Stimulated activated CD8-positive, alpha-beta memory T cell treated with anti-CD3 and anti-CD28 coated beads, Interleukin-12 subunit alpha, Interleukin-12 subunit beta, amount 100 ng/mL, for 1 hour (primary cell): ENCODE measurements at places on chromosomes 5 and 9.
A peak's percentile ranks its signal among the peaks of the same experiment; 100 is the strongest.

GRCh38 chr9:114561771-114562170 lies 25.8 kb upstream of the ATP6V1G1 start:
- DNase-seq: no peak

DNA sequence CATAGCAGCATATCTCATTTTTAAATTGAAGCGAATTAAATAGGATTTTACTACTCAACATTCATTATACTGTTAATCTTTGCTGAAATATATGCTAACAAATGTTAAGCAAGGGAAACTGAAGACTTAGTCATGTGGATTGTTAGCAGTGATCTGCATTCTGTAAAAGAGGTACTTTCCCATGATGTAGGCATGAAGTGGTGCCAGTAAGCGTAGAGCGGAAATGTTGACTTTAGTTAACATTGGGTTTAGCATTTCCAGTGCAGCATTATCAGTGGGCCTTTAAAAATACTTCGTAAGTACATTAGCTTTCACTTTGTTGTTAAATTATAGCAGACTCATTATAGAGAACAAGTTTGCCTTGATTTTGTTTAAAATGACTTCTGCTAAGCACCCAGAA lies 130.3 kb downstream of the CDC42SE2 start:
- peak; percentile 27 for DNase-seq

GRCh38 chr5:74471875-74472274 lies 168.7 kb downstream of the ENC1 start:
- DNase-seq: no peak

DNA sequence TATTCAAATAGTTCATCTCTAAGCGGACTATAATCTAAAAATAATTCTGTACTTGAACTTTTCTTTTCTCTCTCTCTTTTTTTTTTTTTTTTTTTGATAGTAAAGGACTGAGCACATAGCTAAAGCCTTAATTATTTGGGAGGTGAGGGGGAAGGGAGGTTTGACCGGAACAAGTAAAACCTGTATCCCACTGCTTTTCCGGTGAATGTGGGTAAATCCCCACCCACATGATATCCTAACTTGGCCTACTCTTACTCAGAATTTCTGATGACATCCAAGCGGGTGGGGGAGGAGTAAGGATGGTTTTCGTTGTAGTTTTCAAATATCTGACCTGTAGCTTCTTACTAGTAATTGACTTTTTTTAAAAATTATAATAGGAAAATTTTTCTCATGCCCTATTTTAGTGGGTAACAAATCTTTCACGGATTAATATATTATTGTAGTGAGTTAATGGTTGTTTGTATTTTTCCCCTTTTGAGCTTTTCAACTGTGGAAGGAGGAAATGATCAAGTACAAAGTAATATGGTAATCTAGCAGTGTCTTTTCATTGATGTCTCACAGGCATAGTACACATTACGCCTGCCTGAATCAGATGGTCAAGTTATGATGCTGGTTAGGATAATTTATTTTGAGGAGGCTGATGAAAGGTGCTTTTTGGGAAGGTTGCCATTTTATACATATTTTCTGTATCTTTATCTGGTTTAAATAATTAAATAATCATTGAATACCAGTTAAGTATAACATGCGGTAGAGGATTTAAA lies 2.2 kb upstream of the ELL2 start:
- DNase-seq: no peak

DNA sequence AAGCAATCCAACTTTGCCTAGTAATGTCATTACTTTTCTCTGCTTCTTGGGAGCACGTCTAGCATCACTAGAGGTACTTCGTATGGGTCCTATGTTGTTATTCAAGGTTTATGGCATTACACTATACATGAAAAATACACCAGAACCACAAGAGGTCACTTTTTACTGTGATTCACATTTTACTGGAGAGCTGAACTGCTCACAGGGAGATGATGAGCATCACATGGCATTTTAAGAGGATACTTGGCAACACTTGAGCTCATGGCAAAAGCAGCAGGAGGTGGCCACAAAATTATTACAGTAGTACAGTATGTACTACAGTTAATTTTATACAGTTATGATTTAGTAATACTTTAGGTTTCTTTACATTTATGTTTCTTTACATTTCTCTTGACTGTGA lies 223.4 kb downstream of the PARP8 start:
- DNase-seq: no peak

DNA sequence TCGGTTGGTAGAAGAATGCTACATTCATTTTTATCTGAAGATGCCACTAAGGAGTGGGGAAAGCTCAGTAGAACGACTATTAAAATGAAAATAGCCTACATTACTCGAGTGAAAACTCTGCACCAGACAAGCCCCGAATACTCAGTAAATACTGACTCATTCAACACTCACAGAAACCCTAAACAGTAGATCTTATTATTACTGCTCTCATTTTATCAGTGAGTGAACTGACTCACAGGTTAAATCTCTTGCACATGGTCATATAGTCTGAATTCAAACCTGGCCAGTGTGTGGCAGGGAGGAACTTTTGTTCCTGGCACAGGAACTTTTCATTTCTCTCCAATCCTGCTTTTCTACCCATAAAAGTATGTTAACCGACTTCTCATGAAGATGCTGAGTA lies 9.6 kb upstream of the PAPPA start:
- no peak for DNase-seq

GRCh38 chr5:3590967-3591900 lies 4.4 kb upstream of the IRX1 start:
- DNase-seq: no peak

DNA sequence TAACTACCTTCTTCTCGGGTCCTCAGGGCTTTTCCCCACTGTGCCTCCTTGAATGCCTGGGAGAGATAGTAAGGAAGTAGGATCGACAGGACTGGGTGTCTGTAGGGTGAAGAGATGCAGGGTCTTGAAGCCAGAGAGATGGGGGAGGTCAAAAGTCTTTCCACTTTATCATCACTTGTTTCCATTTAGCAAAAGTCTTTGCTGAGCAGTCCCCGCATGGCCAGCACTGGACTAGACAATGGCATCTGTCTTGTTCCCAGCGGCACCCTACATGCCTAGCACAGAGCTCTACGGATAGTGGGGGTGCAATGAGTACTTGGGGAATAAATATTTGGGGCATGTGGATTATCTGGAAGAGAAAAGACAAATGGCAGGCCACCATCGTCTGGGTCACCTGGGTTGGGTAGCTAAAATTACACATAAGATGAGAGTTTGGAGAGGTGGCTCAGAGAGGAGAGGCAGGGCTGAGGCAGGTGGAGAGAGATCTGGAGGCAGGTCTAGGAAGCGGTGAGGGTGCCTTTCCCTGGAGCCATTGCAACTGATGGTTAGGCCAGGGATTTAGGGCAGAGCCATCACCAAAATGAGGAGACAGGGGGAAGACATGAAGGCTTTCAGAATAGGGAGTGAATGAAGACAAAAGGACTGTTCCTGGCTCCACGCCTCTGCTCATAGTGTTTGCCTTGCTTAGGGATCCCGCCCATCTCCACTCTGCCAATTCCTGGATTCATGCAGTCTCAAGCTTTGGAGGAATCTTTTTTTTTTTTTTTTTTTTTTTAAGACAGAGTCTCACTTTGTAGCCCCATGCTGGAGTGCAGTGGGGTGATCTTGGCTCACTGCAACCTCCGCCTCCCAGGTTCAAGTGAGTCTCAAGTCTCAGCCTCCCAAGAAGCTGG lies 250.8 kb upstream of the KLF4 start:
- DNase-seq: no peak

GRCh38 chr9:84779883-84780282 lies 110.4 kb downstream of the NTRK2 start:
- no peak for DNase-seq

DNA sequence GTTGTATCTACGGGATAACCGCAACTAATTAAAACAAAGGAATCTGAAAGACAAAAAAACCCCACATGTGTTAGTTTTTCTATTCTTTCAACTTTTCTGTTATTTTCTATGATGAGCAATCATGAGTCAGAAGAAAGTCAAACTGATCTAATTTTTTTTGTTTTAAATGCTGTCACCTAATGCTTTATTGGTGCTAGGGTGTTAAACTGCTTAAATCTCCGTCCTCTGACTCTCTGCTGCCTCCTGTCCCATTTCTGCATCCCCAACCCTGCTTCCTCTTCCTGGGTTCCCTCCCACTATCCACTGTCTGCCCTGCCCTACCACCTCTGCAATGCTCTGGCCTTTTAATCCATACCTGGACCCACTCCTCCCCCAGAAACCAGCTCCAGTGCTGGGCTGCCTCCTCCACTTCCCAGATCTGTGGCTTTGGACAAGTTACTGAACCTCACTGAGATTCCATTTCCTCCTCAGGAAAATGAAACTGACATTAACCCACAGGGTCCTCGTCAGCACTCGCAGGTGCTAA lies 15.7 kb downstream of the PTPN3 start:
- no peak for DNase-seq

- DNase-seq: no peak
Observed at GRCh38 chr9:89218040-89218928, 39.7 kb upstream of the SHC3 start.

DNA sequence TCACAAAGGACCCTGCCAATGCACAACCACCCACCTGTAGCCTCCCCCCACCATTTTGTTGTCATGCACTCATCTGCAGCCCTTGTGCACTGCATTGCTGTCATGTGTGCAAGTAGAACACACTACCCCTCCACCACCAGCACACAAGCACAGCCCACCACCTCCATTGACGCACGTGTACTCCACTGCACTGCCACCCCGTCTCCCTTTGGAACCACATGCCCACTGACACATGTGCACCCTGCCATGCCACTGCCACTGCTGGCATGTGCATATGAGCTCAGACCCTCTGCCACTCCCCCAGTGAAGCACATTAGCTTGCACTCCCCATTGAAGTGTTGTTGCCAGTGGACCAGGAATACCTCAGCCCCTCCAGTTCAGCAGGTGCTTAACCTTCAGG lies 530.3 kb upstream of the ACO1 start:
- DNase-seq: no peak

- DNase-seq: no peak
Observed at GRCh38 chr9:108972186-108972585, 38.0 kb downstream of the ABITRAM start.

DNA sequence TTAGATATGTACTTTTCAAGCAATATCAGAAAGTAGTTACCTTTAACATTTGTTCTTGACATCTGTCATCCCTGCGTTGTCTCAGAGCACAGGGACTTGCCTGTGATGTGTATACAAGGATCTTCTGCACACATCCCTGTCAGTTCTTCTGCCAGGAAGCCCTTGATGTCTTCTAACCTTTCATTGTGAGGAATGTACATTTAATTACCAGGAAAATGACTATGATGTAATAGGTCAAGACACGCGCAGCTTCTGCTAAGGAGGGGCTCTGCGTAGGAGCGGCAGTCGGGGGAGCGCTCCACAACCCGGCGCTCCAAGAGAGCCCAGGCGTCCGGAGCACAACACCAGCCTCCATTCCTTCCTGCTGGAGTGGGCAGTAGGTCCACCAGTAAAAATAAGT lies 119.7 kb downstream of the IRX2 start:
- DNase-seq: no peak

- DNase-seq: no peak
Observed at GRCh38 chr5:52457810-52458209, 329.9 kb upstream of the ITGA1 start.

DNA sequence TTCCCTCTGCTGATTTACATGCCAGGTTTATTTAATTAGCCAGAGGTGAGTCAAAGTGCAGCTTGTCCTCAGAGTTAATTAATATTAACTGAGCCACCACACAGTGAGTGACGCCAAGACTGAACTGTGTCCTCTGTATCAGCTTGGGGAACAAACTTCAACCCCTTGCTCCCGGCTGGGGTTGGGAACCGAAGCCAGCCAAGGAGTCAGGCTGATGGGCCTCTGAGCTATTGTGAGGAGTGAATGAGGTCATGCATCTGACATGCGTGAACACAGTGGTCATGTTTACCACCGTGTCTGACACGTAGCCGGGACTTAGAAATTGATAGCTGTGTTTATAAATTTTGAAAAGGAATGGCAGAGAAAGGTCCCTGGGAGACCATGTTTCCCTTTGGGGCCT lies 17.1 kb downstream of the IGIP start:
- DNase-seq: no peak

DNA sequence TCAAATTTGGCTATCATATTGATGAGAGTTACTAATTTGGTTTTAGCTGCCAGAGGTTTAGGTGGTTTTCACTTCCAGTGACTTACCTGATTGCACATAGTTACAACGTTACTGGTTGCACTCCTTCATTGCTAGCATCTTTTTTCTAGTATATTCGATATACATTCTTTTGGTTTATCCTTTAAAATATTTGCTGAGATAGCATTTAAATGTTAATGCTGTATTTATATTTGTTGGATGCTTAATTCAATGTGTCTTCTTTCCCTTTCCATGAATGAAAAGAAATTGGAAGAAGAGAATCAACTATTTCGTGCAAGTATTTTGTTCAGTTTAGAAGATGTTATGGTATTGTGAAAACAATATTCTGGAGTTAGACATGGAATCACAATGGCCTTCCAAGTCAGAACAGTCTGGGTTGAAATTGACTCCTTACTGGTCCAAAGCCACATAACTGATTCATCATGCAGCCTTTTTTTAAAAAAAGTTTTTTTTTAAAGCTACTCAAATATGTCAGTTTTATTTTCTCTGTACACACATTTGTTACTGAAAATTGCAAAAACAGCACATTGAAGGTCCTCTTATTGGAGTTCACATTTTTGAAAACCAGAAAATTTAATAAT lies 2.2 kb downstream of the SPIN1 start:
- DNase-seq: no peak

GRCh38 chr9:134863306-134863902 lies 17.2 kb upstream of the FCN2 start:
- no peak for DNase-seq

DNA sequence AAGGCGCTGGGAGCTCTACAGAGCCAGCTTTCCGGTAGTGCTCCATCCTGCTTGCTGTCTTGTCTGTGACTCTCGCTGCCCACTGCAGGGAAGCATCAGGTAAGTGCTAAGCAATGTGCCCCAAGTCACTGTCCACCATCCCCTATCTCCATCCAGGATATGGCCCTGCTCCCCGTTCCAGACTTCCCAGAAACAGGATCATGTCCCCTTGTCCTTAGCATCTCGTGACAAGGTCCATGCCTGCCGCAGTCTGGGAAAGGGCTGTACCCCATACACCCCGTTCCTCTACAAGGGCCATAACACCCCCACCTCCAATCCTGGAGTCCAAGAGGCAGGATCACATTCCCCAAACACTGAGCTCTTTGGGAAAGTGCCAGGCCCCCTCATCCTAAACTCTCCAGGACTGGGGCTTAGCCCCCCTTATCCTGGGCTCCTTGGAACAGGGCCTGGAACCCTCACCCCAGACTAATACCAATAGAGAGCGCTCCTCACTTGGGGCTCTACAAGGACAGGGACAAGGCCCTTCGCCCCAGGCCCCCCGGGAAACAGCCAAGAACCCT lies 566 bp downstream of the RPP25L start:
- no peak for DNase-seq

DNA sequence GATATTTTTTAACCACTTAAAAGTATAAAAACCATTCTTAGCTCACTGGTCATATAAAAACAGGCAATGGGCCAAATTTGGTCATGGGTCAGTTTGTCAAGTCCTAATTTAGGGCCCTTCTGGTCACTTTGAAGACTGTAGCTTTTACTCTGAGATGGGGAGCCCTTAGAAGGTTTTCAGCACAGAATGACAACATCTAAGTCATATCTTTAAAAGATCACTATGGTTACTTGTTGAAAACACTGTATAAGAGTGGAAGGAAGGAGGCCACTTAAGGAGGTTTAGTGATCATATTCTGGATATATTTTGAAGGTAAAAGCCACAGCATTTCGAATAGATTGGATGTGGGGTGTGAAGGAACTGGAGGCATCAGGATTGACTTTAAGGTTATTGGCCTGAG lies 76.7 kb downstream of the STRBP start:
- DNase-seq: no peak
